Stimulated activated CD8-positive, alpha-beta memory T cell treated with anti-CD3 and anti-CD28 coated beads, Interleukin-7, amount 100 ng/mL, for 1 hour (primary cell): ENCODE measurements at places on chromosomes 5 and 9.

DNA sequence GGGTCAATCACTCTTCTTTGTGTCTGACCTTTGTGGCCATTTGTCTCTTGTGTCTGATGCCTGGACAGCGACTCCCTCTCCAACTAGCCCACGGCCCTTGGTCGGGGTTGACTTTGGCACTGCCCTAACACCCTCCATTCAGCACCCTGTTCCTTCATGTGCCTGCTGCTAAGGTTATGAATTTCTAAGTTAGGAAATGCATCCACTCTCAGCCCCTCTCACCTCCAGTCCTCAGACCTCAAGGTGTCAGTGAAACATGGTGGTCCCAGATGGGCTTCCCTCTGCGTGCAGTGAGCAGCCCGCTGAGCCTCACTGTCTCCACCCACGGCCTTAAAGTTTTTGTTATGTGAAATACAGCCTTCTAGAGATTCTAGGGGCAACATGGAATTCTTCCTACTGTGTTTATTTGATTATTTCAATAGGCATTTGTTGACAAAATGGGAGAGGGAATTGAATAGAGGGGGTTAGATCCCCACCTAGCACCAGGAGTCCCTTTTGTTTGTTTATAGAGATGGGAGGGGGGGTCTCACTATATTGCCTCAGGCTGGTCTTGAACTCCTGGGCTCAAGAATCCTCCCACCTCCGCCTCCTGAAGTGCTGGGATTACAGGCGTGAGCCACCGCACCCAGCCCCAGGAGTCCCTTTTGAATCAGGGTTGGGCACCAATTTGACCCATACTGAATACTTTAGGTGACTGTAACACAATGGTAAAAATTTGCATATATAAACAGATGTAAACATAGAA is 1.6 kb upstream of the GLIPR2 start:
- DNase-seq, result no peak

DNA sequence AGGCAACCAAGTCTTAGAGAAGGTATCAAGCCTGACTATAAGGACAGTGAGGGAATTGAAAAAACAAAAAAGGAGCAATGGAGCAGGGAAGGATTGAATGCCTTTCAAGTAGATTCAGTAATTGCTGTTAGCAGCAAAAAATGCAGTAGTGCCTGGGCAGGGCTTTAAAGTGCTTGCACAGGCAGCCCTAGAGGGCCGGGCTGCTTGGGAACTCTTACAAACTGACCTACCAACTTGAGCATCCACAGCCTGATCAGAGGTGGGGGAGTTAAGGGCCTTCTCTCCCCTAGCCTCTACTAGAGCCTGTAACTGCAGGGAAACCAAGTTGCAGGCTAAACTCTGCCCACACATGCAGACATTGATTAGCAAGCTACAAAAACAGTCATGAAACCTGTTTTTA is 19.4 kb downstream of the FXN start:
- no peak for DNase-seq

- DNase-seq, result no peak
Observed at GRCh38 chr9:88399966-88400365, 11.7 kb downstream of the SPIN1 start.

GRCh38 chr9:445033-445432 is 230.4 kb downstream of the DOCK8 start:
- no peak for DNase-seq

- no peak for DNase-seq
Observed at GRCh38 chr5:132215329-132215728, 12.3 kb downstream of the P4HA2 start.

DNA sequence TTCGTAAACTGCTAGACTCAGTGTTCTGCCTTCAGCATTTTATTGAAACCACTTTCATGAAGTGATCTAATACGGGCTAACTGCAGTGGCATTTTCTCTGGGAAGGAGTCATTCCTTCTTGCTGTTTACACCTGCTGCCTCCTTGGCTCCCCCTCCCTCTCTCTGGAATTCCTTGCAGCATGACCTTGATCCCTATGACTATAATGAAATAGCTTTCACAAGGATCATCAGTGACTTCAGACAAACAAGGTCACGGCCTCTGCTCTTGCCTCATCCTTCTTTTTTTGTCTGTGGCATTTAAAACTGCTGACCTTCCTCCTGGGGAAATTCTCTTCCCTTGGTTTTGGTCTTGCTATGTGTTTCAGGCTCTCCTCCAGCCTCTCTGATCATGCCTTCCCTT is 90.2 kb downstream of the ZNF462 start:
- DNase-seq, result no peak

- DNase-seq, result no peak
Observed at GRCh38 chr5:103119070-103119764, 721 bp downstream of the GIN1 start.

- DNase-seq, result no peak
Observed at GRCh38 chr5:53987101-53987500, 323.3 kb downstream of the ARL15 start.

GRCh38 chr5:88818296-88818695 is 64.7 kb downstream of the MEF2C start:
- DNase-seq, result no peak

DNA sequence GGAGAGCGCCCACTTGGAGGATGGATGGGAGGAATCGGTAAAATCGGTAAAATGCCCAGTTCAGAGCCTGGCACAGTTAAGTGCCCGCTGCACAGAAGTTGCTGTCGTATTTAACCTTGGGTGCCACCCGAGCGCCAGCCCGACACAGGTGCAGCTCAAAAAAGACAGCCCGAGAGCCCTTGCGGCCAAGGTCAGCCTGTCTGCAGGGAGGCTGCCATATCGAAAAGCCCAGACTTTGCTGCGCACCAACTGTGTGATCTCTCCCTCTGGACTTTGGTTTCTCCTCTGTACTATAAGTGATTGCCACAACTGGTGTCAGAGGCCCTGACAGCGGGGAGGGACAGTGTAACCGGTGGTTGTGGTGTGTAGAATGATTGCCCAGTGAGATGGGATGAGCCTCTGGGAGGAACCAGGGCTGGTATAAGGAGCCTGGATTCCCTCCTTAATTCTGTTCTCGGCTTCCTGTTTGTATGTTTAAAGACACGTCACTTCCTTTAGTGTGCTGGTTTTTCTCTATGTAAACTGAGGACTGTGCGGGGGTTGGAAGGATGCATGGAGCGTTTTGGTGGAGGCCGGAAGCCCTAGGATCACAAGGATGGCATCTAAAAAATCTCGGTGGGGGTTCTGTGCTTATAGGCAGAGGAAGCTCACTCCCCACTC is 792 bp downstream of the NTMT1 start:
- no peak for DNase-seq

- no peak for DNase-seq
Observed at GRCh38 chr9:131277910-131278701, 1.8 kb upstream of the FAM78A start.

GRCh38 chr5:80736730-80737129 is 81.9 kb upstream of the DHFR start:
- no peak for DNase-seq

- DNase-seq, result no peak
Observed at GRCh38 chr5:34843497-34843896, 4.5 kb downstream of the TTC23L start.

DNA sequence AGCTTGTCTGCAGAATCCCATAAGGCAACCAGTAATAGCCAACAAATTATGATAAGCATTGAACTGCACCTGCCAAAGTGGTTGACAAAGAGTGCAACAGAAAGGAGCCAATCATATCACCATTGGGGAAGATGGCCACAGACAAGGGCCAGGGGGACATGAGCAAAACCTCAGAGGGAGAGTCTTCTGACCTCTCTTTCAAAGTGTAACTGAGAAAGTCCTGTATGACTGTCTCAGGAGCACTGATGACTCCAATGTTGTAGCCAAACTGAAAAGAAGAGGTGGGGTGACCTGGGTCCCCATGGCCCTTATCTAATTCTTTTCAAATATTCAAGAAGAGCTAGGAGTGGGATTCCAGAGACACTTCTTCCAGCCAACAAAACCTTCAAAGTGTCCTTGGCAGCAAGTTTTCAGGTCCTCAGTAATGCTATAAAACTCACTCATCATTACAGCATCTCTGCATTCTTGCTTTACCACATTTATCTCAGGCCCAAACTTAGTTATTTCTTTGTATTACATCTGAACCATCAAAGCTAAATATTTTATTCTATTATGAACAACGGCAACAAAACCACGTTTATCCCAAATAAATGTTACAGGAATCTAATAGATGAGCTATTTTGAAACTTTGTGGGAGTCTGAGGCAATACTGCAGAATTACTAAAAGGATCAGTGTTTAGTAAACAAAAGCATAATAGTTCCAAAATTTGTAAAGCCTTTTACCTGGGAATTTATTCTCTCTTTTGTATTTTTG is 24.4 kb downstream of the FBLL1 start:
- DNase-seq, result no peak

- DNase-seq, result no peak
Observed at GRCh38 chr5:149094996-149095395, 32.1 kb upstream of the SH3TC2 start.

DNA sequence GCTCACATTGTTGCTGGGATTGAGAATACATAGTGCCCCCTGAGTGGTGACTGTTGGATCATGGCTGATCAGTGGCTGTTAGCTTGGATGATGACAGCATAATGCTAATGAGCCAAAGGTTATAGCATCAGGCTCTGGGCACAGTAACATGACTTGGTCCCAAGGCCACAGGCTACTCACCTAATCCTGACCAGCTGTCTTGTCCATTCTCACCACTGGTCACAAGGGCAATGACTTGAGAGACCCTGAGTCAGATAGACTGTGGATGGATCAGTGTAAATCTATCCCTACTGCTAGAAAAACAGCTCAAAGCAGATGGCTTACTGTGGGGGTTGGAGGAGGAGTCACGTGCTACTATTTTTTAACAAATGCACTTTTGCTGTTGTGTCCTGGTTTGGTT is 74.7 kb downstream of the AOPEP start:
- DNase-seq, result no peak

DNA sequence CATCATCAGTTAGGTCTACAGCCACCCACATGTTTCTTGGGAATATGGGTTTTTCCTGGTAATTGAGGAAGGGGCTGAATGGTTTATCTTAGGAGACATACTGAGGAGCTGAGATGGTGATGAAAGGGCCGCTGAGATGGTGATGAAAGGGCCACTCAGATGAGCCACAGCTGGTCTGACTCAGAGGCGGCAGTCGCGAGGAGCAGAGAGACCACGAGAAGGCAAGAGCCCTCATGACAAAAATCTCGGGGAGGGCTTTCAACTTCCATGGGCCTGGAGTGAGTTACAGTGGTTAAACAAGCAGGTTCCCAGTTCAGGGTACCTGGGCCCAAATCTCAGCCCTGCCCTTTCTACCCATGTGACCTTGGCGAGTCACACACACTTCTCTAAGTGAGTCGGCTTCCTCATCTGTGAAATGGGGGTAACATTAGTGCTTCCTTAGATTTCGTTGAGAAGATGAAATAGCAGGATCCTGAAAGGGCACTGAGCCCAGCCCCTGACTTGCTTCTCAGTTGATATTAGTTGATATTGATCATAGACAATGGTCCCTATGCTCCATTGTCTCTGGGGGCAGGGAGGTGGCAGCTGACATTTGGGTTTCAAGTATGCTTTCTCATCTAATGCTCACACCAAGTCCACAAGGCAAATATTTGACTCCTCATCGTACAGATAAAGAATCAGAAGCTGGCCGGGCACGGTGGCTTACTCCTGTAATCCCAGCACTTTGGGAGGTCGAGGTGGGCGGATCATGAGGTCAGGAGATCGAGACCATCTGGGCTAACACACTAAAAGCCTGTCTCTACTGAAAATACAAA is 169.5 kb downstream of the RGS3 start:
- DNase-seq, result no peak

DNA sequence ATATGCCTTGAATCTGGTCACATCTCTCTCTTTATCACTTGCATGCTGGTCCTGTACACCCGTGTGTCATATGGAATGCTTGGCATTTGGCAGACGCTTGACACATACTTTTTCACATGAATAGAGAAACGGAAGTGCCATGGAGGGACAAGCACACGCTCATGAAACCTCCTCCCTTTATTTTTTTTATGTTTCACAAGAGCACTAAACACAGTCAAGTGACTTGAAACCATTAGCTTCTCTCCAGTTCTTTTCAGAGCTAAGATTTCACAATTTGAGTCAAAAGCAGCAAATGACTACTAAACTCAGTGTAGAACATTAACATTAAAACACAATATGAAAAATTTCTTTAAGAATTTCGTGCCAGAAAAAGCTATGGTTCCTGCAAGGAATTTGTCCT is 151.1 kb downstream of the DOCK2 start:
- DNase-seq, result no peak

- DNase-seq, result no peak
Observed at GRCh38 chr9:81724242-81724889, 35.0 kb upstream of the TLE1 start.

GRCh38 chr5:23257656-23258055 is 249.8 kb upstream of the PRDM9 start:
- no peak for DNase-seq

DNA sequence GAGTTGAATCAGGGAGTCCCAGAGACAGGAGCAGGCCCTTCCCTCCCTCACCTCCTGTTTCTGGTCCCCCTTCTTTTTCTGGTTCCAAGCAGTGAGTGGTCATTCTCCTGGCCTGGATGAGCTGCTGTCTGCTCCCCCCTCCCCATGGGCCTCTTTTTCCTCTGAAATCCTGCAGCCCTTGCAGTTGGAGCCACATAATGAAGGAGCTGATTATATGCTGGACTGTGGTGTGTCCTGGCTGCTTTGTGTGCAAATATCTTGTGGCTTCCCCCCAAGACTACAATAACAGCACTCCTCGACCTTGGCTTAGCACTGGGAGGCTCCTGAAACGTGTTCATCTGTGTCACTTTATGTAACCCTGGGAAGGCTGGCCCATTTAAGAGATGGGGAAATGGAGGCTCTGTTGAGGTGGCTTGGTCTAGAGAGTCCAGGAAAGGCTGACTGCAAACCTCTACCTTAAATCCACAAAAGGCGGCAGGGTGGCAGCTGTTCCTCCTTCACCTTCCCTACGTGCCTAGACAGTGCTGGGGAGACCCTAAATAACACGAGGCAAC is 69.2 kb downstream of the SH3PXD2B start:
- no peak for DNase-seq

DNA sequence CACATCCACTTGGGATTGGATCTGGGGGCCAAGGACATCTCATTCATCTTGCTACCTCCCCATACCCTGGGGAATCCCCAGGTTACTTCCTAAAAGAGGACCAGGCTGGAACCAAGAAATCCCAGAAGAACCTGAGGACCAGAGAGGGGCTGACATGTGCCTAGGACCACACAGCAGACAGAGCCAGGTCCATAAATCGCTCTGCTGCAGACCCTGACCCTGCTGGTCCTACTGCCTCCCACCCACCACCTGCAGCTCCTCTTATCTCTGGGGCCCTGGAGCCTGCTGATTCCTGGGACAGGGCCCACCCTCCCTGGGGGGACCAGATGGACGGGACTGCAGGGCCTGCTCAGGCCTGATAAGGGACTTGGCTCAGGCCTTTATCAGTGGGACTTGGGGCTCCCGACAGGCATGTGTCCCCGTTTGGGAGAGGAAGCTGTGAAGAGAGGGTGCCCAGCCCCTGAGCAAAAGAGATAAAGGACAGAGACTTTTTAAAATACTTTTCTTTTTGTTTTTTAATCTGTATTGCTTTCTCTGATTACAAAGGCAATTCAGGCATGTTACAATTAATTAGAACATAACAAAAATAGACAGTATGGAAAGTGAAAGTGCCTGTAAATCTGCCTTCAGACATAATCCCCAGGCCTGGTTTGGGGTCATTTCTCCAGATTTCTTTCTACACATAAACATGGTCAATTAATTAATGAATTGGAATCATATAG is 101.3 kb upstream of the LARP1 start:
- no peak for DNase-seq
